ENCODE measurements at places on chromosomes 6 and 20.

DNA sequence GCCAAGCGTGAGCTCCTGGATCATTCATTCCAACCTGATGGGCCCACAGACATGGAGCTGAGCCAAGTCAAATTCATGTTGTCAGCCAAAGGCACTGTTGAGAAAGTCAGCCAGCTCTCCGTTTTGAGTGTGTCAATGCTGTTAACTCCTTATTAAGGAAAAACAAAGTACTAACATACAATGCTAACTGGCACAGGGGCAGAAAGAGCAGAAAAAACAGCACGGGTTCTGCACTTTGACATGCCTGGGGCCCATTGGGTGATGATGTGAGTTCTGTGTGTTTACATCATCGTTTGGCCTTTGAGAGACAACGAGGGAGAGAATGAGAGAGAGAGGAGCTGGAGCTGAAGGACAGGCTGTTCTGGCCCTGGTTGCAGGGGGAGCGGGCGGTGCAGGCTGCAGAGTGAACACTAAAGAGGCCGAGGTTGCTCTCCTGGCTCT is 85.9 kb downstream of the SMOC2 start:
- no peak for DNase-seq

DNA sequence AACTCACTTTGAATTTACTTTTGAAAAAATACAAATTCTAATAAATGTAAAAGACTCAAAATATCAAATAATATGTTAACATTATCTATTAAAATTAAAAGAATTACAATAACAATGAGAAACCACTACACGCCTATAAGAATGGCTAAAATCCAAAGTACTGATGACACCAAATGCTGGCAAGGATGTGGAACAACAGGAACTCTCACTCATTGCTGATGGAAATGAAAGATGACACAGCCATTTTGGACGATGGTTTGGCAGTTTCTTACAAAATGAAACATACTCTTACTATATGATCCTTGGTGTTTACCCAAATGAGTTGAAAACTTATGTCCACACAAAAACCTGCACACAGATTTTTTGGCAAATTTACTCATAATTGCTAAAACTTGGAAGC is 15.6 kb upstream of the STX11 start:
- DNase-seq, result no peak

GRCh38 chr20:40869218-40870147 is 159.1 kb upstream of the TOP1 start:
- no peak for DNase-seq

- no peak for DNase-seq
These were observed 32.4 kb upstream of the FAM184A start for GRCh38 chr6:119110601-119111548.

GRCh38 chr20:8971669-8972316 is 97.1 kb upstream of the PLCB4 start:
- no peak for DNase-seq

DNA sequence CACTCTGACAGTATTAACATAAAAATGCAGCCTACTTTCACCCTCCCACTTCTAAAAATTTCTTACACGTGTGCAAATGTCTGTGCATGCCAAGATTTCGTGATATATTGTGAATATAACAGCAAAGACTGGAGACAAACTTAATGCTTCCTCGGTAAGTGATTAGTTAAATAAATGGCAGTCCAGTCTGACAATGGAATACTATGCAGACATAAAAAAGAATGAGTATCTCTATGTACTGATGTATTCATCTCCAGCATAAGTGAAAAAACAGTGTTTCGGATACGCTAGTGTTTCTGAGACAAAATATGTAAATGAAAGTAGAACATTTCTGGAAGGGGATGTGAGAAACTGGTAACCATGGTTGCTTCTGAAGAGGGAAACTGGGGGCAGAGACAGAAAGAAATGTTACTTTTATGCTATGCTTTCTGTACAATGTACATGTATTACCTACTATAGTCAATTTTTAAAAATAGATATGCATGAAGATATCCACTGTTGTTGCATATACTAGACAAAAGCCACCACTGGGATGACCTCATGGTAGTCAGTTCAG is 7.0 kb downstream of the SLC22A23 start:
- no peak for DNase-seq

GRCh38 chr6:68637071-68637470 is 2.0 kb downstream of the ADGRB3 start:
- DNase-seq, result no peak

- no peak for DNase-seq
These were observed 9.9 kb upstream of the RFPL4B start for GRCh38 chr6:112337209-112337638.

GRCh38 chr6:32993363-32993973 is 15.9 kb downstream of the HLA-DOA start:
- no peak for DNase-seq

- DNase-seq, result no peak
These were observed 401.8 kb downstream of the PREX1 start for GRCh38 chr20:48425817-48426612.

DNA sequence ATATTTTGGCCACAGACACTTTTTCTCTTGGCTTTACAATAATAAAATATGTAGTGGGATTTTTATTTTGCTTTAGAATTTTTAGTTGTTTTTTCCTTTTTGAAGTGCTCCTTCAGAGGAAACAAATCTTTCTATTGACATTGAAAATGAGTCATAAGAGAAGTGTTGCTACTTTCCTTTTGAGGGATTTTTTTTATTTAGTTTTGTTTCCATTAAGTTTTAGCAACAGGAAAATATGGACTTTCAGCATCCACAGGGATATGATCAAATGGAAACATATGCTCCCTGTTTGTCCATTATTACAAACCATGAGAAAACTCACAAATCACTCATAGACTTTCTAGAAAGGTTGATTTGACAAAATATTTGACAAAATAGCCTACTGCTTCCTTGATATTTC is 65.3 kb upstream of the BMP2 start:
- no peak for DNase-seq

GRCh38 chr6:168371185-168371584 is 51.6 kb upstream of the DACT2 start:
- no peak for DNase-seq

DNA sequence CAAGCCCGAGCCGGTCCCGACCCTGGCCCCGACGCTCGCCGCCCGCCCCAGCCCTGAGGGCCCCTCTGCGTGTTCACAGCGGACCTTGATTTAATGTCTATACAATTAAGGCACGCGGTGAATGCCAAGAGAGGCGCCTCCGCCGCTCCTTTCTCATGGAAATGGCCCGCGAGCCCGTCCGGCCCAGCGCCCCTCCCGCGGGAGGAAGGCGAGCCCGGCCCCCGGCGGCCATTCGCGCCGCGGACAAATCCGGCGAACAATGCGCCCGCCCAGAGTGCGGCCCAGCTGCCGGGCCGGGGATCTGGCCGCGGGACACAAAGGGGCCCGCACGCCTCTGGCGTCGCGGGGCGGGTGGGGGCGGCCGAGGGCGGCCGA is 37.5 kb downstream of the YTHDF1 start:
- no peak for DNase-seq

DNA sequence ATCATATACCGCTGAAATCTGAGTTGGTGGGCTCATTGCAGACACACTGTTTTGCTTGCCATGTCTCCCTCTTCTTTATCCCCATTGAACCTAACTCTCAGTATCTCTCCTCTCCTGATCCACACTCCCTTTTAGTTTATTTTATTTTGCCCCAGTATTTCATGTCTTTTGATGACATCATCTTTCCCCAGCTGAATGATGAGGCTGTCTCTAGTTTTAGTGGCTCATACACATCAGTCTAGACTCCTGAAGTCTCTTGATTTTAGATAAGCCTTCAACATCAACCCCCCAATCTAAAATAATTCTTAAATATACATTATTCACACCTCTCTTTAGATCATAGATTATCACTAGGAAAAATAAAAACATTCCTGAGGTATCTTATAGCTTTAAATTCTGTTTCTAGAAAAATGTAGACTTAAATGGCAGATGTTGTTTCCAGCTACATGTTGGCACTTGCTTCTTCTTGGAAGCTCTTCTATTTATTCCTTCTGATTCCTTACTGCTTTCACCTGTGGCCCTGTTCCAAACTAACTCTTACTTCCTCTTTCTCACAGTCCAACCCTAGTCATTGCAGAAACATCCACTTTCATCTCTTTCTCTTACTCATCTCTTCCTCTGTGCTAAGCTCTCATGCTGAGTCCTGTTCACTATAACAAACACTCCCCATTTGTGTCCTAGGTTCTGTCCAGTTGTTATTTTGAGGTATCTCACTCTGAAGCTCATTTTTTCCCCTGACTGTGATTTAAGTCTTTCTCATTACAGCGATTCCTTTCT is 191.9 kb upstream of the SLC35B3 start:
- no peak for DNase-seq

GRCh38 chr6:170102582-170103481 is 188.0 kb downstream of the DLL1 start:
- DNase-seq, result no peak

DNA sequence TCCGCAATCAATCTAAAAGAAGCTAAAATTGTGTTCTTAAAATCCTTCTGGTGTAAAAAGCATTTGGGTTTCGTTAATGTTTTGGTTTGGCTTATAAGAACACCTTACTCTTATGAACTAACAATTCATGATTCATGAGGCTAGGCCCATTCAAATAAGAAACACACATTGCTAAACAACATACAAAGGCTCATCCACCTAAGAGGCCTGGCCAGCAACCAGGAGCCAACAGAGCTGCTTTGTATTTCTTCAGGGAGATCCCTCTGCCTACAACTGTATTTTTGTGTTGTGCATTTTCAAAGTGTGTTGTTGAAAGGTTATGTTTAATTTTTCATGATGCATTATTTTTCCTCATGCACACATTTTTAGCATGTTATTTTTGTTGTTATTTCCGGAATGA is 98.6 kb downstream of the PTPRK start:
- no peak for DNase-seq

DNA sequence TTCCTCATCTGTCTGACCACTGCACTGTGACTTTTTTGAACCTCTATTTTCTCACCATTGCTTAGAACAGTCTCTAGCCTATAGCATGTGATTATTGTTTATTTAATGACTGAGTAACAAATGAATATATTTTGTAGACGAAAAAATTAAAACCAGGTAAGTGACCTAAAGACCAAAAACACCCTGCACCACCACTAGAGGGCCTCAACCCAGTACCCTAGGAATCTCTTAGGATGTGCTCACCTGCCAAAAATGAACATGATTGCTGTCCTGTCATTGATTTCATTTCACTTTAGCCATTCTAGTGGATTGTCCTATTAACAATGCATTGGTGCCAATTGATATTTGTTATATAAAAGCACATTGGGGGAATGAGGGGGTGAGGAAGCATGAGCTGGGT is 199.1 kb downstream of the COL9A1 start:
- DNase-seq, result no peak

- no peak for DNase-seq
These were observed 61.2 kb downstream of the VAPB start for GRCh38 chr20:58450254-58450653.

DNA sequence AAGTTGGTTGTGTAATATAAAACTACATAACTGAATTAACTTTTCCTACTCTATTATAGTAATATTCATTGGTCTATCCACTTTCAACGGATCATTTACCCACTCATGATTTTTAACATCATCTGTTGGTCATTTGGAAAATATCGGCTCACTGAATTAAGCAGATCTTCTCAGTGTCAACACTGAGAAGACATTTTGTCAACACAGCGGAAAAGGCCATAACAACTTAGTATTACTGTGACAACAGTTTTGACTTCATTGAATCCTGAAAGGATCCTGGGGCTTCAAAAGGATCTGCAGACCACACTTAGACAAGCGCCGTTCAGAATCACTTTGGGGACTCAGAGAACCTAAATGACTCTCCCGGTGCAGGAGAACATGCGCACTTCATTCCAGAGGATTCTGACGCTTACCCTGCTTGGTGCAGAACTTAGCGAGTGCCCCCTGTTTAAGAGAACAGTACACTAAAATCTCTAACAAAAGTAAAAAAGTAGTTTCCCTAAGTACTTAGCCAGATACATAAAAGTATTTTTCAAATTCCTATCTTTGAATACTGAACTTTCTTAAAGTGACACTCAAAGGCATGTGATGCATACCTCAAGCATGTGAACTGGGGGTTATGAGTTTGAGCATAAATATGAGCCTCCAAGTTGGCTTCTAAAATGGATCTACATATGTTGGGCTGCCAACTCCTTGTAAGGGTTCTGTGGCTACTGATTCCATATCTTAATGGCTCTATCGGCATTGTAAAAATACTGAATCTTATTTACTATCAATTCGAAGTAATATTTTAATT is 4.0 kb downstream of the ZBTB2 start:
- DNase-seq, result no peak

DNA sequence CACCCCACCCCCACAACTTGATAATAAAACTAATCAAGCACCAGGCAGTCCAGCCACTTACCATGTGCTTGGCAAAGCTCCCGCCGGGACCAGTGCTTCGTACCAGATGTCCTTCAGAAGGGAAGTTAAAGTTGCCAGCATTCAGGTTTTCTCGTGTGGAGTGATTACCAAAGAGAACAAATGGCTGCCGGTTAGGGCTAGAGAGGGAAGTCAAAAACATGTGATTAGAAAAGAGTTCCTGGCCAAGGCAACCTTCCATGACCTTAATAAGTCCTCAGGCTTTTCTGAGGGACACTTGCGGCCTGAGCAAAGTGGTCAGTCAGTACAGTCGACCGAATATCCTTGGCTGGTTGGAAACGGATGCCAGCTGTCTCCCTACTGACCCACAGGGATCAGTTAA is 67.0 kb downstream of the DNAAF9 start:
- no peak for DNase-seq

DNA sequence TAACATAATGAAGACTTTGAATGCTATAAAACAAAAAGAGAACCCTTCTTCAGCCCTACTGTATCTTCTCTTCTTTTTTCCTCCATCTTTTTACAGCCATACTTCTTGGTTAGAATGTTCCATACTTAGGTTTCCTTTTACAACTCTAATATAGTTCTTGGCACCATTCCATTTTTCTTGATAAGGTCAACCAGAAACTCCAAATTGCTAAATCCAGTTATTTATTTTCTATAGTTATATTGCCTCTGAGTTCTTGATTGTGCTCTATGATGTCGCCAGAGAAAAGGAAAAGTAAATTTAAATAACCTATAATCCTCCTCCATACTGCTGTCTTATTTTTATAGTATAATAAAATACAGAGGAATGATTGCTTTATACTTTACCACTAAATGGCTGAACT is 26.7 kb upstream of the COL10A1 start:
- DNase-seq, result no peak

DNA sequence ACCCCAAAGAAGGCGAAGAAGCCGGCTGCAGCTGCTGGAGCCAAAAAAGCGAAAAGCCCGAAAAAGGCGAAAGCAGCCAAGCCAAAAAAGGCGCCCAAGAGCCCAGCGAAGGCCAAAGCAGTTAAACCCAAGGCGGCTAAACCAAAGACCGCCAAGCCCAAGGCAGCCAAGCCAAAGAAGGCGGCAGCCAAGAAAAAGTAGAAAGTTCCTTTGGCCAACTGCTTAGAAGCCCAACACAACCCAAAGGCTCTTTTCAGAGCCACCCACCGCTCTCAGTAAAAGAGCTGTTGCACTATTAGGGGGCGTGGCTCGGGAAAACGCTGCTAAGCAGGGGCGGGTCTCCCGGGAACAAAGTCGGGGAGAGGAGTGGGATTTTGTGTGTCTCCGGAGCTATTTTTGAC is 69.6 kb downstream of the HFE start:
- DNase-seq, result no peak

DNA sequence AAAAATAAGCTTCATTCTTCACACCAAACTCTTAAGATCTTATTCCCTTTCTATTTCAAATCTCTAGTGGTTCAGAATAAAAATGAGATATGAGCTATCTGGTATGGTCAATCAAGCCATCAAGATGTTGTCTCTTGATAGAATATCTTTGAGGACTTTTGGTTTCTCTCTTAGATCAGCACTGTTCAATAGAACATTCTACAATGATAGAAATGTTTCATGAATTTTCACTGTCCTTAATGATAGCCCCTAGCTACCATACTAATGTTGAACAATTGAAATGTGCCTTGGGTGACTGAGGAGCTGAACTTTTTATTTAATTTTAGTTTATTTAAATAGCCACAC is 24.1 kb upstream of the HINT3 start:
- no peak for DNase-seq

All from esophagus squamous epithelium (tissue), 5 donors.